ENCODE measurements at places on chromosomes 16 and 17.

DNA sequence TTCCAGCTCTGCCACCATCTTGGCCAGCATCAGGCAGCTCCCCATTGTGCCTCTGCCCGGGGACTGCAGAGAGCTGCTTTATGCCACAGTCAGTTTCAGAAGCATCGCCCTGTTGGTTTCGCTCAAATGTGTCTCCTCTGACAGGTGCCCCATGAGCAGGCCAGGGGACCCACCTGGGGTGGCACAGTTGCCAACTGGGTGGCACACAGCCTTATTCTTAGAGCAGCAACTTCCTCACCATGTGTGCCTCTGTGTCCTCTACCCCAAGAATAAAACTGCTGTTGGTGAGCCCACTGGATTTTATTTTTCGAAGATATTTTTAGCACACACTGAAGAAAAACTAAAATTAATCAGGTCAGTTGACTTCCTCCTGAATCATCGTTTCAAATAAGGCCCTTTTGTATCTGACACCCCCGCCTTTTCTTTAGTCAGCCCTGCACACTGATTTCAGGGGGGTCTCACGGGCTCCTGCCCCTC is 44.9 kb upstream of the CACNG5 start:
- DNase-seq = no peak

DNA sequence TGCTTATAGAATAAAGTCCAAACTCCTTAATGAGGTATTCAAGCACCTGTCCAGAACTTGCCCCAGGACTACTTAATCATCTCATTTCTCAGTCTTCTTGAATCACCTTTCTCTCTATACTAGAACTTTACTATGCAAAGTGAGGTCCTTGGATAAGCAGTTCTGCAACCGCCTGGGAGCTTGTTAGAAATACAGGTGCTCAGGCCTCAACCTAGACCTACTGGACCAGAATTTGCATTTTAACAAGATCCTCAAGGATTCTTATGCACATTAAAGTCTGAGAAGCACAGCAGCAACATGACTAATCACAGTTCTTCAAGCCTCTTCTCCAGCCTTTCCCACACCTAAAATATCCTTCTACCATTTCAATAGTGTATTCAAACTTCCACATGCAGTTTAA is 61.7 kb downstream of the GRB7 start:
- DNase-seq = no peak

DNA sequence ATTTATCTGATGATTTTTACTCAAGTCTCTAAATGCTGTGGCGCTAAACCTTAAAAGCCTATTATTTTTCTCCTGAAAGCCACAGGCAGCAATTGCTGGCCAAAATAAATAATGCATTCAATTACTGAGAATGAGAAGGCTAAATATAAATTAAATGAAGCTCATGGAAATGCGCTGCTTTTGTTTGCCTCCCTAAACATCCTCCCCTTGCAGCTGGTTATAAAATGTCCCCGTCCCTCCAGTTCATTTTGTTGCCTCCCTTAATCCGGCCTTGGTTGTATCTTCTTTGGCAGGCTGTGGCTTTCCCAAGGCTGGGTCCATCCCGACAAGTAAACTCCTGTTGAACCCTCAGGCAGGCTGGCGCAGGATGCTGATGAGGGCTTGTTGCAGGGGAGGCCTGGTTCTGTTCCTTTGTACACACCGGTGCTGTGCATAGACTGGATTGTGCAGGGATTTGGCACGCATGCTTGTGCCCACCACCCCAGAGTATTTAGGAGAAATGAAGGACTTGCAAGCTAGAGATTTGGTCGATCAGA is 62.7 kb downstream of the KNOP1 start:
- DNase-seq = no peak

GRCh38 chr17:50807675-50808074 is 27.7 kb upstream of the WFIKKN2 start:
- DNase-seq = no peak

DNA sequence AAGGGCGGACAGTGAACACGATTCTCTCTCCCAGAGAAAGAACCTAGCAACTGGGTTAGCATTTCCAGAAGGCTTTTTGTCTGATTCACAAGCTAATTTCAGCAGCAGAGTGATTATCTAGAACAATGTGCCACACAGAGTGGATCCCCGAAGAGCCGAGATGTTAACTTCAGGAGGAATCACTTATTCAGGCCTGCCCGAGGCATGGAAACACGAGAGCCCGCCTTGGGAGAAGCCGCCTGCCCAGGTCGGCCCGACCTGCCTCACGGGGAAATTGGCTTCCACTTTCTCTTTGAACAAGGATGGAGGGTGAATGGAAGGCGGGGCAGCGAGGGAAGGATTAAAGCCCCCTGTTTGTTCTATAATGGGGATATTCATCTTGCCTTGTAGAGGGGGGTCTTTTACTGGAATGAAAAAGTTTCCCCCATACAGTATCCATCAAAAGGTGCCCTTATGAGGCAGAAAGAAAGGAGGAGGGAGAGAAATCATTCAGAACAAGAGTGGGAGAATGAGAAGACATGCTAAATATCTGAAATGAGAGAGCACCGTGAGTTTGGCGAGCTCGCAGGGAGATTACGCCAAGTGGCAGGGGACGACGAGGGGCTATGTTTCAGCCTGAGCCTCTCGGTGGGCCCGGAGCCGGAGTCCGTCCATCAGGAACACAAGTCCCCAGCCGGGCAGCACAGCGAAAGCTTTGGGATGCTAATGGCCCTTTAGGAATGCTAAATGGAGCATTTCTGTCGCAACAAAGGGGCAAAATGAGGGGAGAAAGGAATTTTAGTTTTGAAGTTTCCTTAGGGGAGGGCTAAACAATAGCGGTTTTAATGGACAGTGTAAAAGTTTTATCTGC is 33.0 kb downstream of the NTN1 start:
- no peak for DNase-seq

DNA sequence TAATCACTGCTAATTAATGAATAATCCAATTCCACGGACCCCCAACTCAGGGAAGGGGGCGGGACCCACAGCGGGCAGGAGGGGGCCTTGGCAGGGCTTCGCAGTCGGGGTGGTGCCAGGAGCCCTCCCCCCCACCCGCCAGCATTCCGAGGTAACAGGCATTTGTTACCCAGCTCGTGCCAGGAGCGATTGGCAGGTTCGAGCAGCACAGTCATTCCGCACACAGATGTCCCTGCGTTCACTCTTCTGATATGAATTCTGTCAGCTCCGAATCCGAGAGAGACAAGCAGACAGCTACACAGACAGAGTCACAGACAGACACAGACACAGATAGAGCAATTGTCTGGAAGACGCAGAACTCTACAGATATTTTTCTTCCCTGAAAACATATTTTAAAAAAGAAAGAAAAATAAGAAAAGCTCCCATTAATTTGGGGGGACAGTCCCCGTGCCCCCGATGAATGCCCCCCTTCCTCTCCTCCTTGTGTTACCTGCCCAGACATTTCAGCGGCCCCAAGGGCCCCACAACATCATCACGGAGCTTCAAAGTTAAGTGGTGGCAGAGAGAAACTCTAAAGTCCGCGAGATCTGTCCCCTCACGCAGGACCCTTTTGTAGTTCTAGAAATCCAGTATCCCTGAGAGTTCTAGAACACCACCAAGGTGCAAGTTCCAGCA is 10.2 kb downstream of the NEUROD2 start:
- no peak for DNase-seq

DNA sequence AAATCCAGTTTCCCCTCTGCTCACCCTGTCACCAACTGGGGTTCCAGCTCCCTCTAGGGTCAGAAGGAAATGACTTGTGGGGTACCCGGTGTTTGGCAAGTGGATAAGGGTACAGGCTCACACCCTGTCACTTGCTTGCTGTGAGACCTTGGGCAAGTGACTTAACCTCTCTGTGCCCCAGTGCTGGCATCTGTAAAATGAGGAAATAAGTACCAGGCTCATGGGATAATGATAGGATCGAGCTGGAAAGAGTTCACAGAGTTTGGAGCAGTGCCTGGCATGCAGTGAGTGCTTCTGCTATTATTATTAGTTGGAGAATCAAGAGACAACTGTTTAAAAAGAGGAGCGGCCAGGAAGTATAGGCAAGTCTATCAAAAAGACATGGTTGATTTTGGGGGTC is 53.7 kb upstream of the DLX4 start:
- no peak for DNase-seq

- DNase-seq = peak; percentile 74
Measured at GRCh38 chr17:47694581-47695428, 844 bp downstream of the TBKBP1 start.

DNA sequence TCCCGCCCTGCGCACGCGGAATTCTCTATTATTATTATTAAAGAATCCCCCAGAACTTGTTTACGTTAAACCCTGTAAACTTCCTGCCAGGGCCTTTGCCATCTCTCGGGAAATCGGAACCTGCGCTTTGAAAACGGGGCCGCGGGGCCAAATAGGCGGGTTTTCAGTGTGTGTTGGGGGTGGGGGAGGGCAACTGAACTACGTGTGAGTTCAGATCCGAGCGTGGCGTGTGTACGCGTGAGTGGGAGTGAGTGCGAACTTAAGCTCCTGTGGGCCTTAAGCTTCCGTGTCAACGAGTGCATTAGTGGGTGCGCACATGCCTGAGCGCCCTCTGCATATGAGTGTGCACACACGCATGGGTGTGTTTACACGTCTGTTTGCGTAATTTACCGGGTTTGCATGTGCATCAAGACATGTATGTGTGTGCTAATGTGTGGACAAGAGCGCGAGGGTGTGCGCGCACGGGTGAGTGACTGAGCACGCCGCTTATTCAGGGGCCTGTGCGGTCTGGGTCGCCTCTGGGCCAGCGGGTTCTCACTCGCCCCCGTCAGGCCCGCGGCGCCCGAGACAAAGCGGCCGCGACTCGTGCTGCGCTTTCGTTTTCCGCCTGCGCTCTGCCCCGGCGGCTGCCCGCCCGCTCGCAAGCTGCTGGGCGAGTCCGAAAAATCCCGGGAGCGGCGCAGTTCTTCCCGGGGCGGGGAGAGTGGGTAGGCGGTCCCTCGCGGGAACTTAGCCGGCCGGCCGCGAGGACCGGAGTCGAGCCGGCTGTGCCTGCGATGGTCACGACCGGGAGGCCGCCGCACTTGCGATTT is 1.2 kb upstream of the FOXF1 start:
- peak; percentile 44 for DNase-seq

- DNase-seq = no peak
Measured at GRCh38 chr17:43328650-43329049, 70.1 kb upstream of the ARL4D start.

DNA sequence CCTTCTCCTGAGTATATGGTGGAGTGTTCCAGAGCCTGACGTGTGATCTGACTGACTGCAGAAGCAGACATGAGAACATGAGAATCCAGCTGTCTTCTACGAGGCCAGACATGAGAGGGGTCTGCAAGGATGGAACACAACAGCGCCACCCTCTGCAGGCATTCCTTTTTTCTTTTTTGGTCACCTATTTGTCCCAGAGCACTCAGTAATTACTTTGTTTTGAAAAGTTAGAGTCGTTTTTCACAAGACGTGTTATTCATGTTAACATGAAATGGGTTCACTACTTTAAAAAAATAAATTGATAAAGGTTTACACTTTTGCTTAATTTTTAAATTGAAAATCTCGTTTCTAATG is 43.8 kb upstream of the ATP2A3 start:
- DNase-seq = no peak

GRCh38 chr16:22272870-22273650 is 24.1 kb upstream of the POLR3E start:
- DNase-seq = no peak

GRCh38 chr17:42704490-42704836 is 22.1 kb downstream of the CNTNAP1 start:
- no peak for DNase-seq

- no peak for DNase-seq
Measured at GRCh38 chr17:38449364-38449763, 21.1 kb downstream of the ARHGAP23 start.

DNA sequence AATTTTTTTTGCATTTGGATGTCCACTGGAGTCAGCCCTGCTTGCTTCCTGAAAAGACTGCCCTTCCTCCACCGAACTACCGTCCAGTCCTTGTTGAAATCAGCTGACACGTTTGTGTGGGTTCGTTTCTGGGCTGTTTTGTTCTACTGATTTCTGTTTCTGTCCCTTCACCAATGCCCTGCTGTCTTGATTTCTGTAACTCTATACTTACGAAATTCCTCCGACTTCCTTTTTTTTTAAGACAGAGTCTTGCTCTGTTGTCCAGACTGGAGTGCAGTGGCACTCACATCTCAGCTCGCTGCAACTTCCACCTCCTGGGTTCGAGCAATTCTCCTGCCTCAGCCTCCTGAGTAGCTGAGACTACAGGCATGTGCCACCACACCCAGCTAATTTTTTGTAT is 8.4 kb upstream of the GAA start:
- DNase-seq = no peak

DNA sequence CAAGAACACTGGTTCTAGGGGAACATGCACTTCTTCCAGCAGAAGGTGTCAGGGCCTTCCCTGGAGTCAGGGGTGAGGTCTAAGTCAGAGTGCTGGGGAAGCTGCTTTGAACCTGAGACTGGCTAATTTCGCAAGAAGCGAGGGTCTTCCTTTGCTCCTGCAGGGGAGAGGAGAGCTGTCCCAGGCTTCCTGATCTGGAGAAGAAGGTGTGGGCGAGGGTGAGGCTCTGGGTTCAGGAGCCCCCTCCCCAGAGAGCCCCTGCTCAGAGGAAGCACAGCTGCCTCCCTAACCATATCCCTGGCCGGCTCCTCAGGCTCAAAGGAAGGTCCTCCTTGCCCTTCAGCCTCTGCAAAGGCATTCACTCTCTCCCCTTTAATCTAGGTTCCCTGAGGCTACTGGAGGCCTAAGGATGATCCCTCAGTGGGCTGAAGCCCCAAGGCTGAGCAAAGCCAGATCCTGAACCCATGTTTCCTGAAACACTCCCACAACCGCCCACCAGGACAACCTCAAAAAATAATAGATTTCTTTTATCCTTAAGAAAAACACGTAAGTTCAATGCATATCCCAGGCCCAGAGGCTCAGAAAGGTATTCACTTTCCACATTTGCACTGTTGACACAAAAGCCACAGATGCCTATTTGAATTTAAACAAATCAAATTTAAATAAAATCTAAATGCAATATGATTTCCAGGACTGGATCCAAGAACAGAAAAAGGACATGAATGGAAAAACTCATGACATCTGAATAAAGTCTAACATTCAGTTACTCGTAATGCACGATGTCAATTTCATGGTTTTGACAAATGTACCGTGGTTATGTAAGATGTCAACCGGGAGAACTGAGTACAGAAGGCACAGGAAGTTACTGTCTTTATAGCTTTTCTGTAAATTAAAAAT is 71.5 kb upstream of the RCVRN start:
- DNase-seq = no peak

DNA sequence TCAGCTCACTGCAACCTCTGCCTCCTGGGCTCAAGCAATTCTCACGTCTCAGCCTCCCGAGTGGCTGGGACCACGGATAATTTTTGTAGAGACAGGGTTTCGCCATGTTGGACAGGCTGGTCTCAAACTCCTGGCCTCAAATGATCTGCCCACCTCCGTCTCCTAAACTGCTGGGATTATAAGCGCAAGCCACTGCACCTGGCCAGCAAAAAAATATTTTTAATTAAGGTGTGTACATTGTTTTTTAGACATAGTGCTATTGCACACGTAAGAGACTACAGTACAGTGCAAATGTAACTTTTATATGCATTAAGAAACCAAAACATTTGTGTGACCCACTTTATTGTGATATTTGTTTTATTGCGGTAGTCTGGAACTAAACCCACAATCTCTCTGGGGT is 49.0 kb downstream of the NACA2 start:
- no peak for DNase-seq

DNA sequence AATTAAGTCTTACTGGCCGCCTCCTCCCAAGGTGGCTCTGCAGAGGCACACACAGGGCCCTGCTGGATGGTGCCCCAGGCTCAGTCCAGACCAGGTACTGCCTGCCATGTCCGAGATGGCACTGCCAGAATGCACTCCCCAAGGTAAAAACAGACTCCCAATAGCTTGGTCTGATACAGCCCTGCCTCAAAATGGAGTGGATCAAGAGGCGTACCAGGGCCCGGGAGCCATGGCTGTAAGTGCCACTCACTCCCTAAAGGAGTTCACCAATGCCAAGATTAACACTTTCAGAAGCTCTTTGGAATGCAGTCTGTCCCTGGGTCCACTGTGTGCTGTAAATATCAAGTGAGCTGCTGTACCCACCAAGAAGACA is 576 bp upstream of the MYO18A start:
- DNase-seq = no peak

All from heart left ventricle (tissue), 16 donors.